ENCODE measurements at places on chromosomes 6 and 20.

DNA sequence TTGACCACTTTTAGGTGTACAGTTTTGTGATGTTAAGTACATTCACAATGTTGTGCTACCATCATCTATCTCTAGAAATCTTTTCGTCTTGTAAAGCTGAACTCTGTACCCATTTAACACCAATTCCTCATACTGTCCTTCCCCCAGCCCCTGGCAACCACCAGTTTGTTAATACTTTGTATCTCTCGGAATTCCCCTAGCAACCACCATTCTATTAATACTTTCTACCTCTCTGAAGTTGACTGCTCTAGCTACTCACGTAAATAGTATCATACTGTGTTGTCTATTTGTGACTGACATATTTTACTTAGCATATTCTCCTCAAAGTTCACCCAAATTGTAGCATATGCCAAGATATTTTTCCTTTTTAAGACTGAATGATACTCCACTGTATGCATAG is 82.3 kb upstream of the CLDN20 start:
- no peak overlapping the region for H3K4me3 ChIP-seq
- no peak for DNase-seq
- H3K27me3 ChIP-seq = no peaks in the 10 kb centered on the region
- H3K36me3 ChIP-seq = no peaks in the 10 kb centered on the region
- no peak overlapping the region for H3K27ac ChIP-seq

GRCh38 chr6:71088166-71088565 is 131.3 kb upstream of the B3GAT2 start:
- no peak overlapping the region for H3K27ac ChIP-seq
- no peaks in the 10 kb centered on the region for H3K36me3 ChIP-seq
- DNase-seq = no peak
- H3K27me3 ChIP-seq = no peaks in the 10 kb centered on the region
- H3K4me1 ChIP-seq = no peaks in the 10 kb centered on the region
- no peak overlapping the region for H3K4me3 ChIP-seq

GRCh38 chr6:34529665-34530327 is 26.3 kb downstream of the SPDEF start:
- no peaks in the 10 kb centered on the region for H3K36me3 ChIP-seq
- H3K4me1 ChIP-seq = peaks cover 35% of the 10 kb centered on the region
- H3K27ac ChIP-seq = no peak overlapping the region
- H3K27me3 ChIP-seq = no peaks in the 10 kb centered on the region
- H3K4me3 ChIP-seq = no peak overlapping the region

DNA sequence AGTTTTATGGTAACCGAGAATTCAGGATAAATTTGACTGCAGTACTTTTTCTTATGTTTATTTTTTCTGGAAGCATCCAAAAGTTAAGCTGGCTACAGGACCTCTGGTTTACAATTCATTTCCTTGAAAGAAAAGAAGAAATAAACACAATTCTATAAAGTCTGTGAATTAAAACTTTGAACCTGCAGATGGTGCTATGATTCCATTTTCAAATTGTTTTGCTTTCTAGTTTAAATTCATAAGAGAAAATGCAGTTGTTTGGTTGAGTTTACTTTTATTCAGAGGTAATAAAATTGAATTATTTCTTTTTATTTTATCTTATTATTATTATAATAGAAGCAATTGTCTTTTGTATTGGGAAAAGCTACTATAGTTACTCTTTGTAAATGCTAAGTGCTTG is 1.8 kb upstream of the VIP start:
- H3K4me3 ChIP-seq = no peak overlapping the region
- no peaks in the 10 kb centered on the region for H3K36me3 ChIP-seq
- DNase-seq = peak; percentile 12

DNA sequence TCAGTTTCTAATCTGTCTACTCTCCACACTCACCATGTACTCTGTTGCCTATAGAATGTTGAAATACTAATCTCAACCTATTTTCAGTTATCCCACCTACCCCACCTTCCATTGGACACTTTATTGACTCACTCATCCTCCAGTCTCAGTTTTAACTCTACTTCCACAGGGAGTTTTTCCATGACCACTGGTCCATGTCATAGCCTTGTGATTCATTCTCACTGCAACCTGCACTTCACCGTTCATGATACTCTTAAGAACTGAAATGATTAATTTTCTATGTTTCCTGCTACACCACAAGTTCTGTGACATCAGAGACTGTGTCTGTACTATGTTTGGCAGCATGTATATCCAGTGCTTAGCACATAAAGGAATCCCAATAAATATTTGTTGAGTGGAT is 122.8 kb upstream of the HSF2 start:
- no peak for DNase-seq
- H3K27ac ChIP-seq = no peak overlapping the region

DNA sequence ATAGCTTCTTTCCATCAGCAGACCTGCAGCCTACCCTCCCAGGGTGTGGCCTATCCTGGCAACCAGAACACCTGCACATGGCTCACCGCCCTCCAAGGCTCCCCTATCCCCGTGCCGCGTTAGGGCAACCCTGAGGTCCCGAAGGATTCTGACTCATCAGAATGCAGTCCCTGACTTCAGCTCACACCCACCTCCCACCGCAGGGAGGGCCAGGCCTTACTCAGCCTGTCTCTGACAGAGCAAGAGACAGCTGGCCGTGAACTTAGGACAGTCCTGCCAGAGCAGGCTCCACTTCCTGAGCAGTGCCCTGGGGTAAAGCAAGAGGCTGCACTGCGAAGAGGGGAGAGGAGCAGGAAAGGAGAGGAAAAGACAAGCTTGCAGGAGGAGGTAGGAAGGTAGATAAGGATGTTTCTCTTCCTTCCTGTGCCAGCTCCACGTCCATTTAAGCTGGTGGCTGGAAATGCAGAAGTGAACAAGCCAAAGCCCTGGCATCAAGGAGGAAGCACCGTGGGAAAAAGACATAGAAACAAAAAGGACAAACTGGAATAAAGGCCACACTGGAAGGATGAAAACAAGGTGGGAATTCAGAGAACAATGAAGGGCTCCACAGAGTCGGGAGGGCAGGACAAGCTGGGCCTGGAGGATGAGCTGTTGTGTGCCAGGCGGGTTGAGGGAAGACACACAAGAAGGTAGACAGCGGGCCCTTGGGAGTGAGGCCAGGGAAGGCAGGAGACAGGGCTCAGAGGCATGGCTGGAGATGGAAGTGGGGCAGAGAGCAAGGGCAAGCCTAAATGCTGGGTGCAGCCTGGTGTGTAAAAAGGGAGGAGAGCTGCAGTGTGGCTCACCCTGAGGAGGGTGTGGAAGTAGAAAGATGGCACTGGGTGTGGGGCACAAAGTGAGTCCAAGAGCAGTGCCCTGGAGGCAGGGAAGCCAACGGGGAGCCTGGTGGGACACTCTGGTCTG is 102.7 kb downstream of the SLC23A2 start:
- H3K4me1 ChIP-seq = peaks cover 5% of the 10 kb centered on the region
- peak overlapping the region; percentile 32 for H3K27ac ChIP-seq
- no peak overlapping the region for H3K4me3 ChIP-seq
- peak; percentile 84 for DNase-seq

DNA sequence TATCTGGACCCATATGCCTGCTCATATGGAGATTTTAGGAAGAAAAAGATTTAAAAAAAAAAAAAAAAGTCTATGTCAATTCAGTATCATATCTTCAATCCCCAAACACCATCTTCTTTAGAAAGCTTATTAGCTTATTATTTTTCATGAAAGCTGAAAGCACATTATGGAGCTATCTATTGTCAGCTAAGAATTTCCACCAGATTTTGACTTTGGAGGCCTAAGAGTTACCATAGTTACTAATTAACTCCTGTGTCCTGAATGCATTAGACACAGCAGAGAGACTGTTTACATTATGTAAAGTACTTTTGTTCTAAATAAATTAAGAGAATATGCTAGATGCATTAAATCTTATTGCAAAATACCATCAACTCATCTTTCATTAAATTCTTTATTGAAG is 255.5 kb upstream of the NRSN1 start:
- H3K36me3 ChIP-seq = no peaks in the 10 kb centered on the region
- H3K4me1 ChIP-seq = no peaks in the 10 kb centered on the region
- no peak for DNase-seq
